ENCODE measurements at places on chromosomes 3 and 15. TPM values are rescaled to one million over a fixed set of nuclear protein-coding genes. Genes with fewer than 3 reads are reported as not detected.

TM6SF1 gene
- total RNA-seq = 4.3 TPM

- no peak for DNase-seq
Observed at GRCh38 chr15:33242669-33243191, 48.2 kb upstream of the FMN1 start.

REC114 gene
- not detected for total RNA-seq

- DNase-seq = no peak
Observed at GRCh38 chr3:16770792-16771191, 114.0 kb upstream of the PLCL2 start.

DNA sequence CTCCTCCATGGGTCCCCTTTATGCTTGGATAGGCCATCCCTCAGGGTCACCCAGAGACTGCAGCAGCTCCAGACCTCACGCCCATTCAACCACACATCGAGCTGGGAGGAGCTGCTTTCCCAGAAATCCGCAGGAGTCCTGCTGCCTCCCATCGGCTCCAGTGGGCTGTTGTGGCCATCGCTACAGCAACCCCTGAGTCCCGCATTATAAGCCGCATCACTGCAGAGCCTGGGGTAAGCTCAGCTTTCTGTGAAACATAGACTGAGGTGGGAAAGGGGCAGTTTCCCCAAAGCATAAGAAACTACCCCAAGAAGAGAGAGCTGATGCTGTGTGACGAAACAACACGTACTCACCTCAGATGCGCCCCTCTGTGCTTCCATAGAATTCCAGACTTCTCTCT lies 35.7 kb downstream of the MRPL46 start:
- DNase-seq = no peak

- no peak for DNase-seq
Observed at GRCh38 chr3:94611596-94611995, 548.7 kb downstream of the NSUN3 start.

SAMMSON gene
- not detected for total RNA-seq

DNA sequence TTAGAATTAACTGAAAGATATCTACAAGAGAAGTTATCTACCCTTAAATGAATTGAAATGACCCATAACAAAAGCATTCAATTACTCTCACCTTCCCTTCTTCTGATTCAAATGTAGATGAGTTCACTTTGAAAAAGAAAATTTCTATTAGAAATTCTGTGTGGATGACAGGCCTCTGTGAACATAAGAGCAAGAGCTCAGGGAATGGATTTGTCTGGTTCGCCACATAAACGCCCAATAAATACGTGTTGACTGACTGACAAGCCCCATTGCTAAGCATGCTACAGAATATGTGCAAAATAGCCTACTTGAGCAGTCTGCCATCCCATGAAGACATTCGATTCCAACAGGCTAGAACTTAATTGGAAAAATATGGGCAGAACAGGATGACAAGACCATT lies 315.9 kb downstream of the MECOM start:
- DNase-seq = no peak

DNA sequence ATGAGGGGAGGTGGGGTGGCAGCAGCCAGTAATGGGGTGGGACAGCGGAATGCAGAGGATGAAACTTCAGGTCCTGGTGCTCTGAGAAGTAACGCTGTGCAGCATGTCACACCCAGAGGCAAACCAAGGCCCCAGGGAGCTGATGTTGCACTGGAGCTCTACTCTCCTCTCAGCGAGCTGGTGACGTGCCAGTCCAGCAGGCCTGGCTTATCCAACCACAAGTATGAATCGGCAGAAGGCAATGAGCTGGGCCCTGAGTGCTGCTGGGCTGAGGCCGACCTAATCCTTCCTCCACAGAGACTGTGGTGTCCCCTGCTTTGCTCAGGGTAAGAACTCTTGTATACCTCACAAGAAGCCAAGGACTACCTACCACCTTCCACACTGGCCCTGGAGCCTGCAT lies 30.5 kb downstream of the CD86 start:
- DNase-seq = no peak

SLC51A gene
- total RNA-seq = not detected

EPHA6 gene
- total RNA-seq = 0.50 TPM

CCDC12 gene
- 28.8 TPM for total RNA-seq

GRCh38 chr3:73652896-73653295 lies 28.2 kb upstream of the PDZRN3 start:
- no peak for DNase-seq

CTXN2 gene
- total RNA-seq = not detected

- no peak for DNase-seq
Observed at GRCh38 chr3:141218162-141218835, 13.3 kb upstream of the PXYLP1 start.

- DNase-seq = no peak
Observed at GRCh38 chr15:57019496-57020160, 101.2 kb downstream of the TCF12 start.

- DNase-seq = peak; percentile 94
Observed at GRCh38 chr3:101676216-101676764, 642 bp downstream of the ZBTB11 start.

DNA sequence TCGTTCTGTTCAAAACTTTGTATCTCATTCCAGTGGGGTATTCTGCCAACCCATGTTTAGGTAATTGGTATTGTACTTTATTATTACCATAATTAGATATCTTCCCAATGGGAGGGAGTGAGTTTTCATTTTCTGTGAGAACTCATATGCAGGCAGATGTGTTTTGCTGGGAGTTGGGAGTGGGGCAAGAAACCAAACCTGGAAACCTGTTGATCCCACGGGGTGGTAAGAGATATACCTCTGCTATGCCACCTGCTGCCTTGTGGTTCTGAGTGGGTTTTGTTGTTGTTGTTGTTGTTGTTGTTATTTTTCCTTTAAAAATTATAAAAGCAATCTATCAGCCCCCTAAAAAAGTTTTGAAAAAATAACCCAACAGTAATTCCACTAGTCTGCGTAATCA lies 32.1 kb downstream of the ZNF592 start:
- no peak for DNase-seq

DNA sequence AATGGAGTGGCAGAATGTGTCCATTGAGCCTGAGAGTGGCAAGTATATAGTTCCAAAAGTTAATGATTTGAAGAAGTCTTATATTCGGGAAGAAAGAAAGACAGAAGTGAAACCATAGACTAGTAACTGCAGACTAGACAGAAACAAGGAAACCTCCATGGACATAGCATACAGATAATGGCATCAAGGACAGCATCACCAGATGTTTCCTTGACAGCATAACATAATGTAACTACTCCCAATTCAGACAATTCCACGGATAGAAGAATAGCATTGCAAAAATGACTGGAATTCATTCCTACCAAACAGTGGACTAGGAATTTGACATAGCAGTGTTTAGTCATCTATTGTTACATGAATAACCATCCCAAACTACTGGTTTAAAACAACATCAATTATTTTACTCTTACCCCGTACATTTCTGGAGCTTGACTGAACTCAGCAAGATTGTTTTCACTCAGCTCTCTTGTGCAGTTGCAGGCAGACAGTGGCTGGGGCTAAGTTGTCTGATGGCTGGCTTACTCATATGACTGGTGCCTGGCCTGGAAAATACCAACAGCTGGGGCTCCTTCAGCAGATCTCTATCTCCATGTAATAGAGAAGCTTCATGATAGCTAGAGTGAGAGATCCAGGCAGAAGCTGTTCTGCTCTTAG lies 109.7 kb upstream of the GADL1 start:
- DNase-seq = no peak

DNA sequence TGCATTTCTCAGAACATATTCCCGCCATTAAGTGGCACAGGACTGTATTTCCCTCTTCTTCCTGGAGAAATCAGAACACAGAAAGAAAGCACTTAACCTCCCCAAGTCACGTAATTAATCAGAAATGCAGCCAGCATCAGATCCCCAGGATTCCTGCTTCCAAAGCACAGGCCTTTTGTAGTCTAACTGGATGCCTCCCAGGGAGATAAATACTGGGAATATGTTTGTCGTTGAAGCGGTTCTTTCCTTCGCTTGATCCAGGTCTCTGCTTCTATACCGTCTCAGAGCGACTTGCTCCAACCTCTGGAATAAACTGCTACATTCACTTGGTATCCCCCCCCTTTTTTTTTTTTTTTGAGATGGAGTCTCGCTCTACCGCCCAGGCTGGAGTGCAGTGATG lies 198.6 kb downstream of the KBTBD8 start:
- DNase-seq = no peak

DNA sequence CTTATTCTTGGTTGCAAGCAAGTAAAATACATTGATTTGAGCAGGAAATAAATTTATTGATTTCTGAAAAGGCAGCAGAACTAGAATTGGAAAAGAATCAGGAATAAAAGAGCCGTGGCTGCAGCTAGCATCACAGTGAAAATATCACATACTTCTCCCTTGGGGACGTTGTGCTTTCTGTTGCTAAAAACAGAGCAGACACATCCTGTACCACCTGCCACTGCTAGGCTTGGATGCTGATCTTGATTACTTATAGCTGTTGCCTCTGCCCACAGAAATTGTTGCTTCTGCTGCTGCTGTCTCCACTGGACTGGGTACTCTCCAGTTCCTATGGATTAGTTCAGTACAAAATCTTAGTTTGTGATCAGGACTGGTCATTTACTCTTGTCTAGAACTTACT lies 283.8 kb downstream of the C3orf38 start:
- peak; percentile 6 for DNase-seq

SLC28A2 gene
- total RNA-seq = not detected

GRCh38 chr3:47385007-47385406 lies 4.2 kb downstream of the PTPN23 start:
- no peak for DNase-seq

- no peak for DNase-seq
Observed at GRCh38 chr3:72316501-72317279, 531.6 kb downstream of the SHQ1 start.

DNA sequence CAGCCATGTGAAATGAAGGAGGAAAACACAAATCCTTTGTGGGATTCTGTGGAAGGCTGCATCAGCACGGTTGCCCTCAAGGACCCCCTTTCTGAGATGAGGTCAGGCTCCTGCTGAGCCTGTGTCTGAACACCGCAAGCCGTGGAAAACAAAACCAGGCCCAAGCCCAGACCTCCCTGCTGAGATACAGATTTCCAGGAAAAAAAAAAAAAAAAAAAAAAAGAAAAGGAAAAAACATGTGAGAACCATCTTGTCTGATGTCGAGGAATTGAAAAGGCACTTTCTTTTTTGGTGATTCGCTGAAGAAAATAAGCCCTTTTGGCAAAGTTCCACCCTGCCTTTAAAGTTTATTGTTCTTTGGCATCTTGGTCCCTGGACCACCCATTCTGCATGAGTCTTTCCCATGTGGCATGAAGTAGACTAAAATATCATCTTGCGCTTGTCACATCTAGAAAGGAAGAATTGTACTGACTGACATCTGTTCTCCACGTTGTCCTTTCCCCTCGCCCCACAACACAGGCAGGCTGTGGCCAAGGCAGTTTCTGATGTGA lies 117.6 kb downstream of the CHST2 start:
- no peak for DNase-seq

- DNase-seq = peak; percentile 61
Observed at GRCh38 chr3:123421353-123422174, 27.3 kb downstream of the ADCY5 start.

DNA sequence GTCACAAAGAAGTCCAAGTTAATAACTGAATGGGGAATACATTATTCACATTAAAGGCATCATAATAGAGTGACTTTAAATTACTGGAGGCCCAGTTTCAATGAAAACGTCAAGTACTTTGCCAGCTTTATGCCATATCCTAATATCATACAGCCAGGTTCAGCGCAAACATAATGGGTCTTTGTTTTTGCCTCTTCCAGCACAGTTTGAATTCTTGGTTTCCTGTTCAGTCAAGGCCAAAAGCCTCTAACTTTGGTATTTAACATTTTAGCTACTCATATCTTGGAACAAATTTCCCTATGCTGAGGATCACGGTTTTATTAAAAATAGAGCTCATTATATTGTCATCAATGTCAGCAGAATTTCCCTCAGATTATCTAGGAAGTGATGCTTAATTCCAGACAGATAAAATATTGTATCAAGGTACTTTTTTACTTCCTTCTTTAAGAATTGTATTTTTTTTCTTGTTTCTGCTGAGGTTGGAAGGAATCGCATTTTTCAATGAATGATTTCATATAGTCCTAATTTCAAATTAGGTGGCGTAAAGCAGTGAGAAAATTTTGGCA lies 269.2 kb downstream of the THRB start:
- DNase-seq = no peak

OCA2 gene
- 0.23 TPM for total RNA-seq

DNA sequence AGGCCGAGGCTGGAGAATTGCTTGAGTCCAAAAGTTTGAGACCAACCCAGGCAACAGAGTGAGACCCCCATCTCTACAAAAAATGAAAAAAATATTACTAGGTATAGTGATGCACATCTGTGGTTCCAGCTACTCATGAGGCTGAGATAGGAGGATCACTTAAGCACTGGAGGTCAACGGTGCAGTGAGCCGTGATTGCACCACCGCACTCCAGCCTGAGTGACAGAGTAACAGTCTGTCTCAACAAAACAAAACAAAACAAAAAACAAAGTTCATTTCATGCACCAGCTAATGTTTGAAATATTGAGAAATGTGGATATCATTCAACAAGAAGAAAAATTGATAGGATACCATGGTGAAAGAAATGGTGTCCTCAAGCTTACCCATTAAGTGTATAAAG lies 450.5 kb upstream of the TPRG1 start:
- DNase-seq = no peak

DNA sequence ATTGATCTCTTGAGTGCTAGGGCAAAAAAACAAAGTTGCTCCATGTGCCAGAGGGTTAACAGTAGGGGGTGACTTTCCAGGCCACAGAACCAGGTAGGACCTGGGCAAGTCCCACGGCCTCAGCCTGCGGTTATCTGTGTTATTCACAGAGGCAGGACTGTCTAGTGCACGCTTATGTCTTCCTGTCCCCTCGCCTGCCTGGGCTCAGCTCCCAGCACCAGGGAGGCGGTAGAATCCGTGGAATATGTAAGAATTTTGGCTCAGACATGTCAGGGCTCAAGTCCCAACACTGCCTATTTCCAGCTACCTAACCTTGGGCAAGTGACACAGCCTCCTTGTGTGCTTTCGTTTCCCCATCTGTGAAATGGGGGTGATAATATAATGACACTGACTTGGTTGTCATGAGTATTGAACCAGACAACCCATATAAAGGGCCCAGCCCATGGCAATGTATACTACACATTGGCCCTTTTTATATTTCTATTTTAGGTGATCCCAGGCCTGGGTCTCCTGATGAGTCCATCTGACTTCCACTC lies 44.3 kb upstream of the FLNB start:
- no peak for DNase-seq
